ENCODE measurements at places on chromosomes 5 and 9.
A peak's percentile ranks its signal among the peaks of the same experiment; 100 is the strongest.

DNA sequence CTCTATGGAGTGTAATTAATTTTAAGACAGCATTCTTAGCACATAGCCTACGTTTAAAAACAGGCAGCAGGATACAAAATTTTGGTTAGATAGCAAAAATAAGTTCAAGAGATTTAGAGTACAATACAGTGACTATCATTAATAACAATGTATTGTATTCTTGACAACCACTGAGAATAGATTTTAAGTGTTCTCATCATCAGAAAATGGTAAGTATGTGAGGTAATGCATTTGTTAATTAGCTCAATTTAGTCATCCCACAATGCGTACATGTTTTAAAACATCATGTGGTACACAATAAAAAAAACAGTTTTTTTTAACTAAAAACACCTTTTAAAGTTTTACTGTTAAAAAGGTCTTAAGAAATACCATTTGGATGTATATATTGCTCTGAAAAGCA lies 94.2 kb downstream of the MUSK start:
- no peak for DNase-seq

- no peak for DNase-seq
Observed at GRCh38 chr5:138661291-138661960, 86.2 kb upstream of the HSPA9 start.

- no peak for DNase-seq
Observed at GRCh38 chr9:83434254-83434653, 103.9 kb downstream of the FRMD3 start.

GRCh38 chr5:83777856-83778255 lies 57.2 kb upstream of the HAPLN1 start:
- DNase-seq = no peak

DNA sequence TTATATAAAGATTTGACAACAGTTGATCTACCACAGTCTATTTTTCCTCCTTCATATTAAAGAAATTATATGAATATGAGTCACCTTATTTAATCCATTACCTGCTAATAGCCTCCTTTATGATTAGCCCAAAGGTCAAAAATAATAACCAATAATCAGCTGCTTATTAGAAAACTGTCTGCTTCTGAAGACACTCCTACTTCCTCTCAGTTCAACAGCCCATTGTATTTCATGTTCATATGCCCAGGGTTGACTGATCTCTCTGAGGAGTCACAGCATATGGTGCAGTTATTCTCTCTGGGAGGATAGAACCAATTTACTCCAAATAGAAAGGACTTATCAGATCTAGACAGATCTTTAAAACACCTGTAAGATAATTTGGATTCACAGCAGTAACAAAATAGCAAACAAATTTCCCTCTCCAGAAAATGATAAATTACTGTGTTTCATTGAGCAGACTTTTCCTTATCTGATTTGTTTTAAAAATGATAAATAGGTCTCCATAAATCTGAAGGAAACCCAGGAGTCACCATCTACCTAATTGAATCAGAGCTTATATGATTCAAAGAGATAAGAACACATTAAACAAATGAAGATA lies 180.4 kb upstream of the ITGA1 start:
- DNase-seq = no peak

DNA sequence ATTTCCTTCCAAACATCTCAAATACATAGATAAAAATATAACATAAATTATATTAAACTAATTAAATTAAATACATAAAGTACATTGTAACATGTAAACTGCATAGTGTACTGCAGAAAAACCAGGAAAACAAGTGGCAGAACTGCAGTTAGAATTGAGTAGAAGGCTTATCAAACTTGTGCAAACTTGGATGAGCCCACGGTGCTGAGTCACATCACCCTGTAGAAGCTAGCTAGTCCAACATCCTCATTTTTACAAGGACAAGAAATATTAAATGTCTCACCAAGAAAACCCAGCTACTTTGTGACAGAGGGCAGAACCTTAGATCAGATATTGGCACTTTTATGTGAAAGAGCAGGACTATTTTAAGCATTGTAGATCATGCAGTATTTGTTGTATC lies 807.9 kb upstream of the NUDT12 start:
- no peak for DNase-seq

DNA sequence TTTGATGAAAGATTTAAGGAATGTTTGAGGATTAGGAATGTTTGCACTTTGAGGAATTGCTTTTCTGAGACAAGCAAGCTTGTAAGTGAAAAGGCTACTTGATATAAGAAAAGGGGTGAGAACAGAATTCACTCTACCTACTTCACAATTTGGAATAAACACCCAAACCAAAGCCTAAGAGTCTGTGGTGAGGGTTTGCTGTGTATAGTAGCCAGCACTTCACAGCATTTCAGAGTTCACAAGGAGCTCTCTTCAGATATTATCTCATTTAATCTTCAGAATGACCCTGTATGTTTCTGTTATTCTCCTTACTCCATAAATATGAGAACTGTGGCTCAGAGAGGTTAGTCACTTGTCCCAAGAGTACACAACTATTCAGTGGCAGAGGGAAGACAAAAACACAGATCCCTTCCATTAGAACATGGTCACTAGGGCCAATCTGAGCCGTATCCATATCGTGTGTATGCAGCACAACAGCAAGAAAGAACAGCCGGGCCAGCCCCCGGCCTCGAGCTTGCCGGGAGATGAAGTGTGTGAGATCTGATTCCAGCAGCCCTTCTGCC lies 92.4 kb downstream of the FRMD3 start:
- DNase-seq = no peak

- DNase-seq = peak; percentile 9
Observed at GRCh38 chr5:160188141-160189015, 40.9 kb upstream of the FABP6 start.

GRCh38 chr9:96574455-96574854 lies 45.2 kb downstream of the CDC14B start:
- DNase-seq = no peak

- DNase-seq = no peak
Observed at GRCh38 chr9:124248066-124248465, 9.7 kb upstream of the NEK6 start.

DNA sequence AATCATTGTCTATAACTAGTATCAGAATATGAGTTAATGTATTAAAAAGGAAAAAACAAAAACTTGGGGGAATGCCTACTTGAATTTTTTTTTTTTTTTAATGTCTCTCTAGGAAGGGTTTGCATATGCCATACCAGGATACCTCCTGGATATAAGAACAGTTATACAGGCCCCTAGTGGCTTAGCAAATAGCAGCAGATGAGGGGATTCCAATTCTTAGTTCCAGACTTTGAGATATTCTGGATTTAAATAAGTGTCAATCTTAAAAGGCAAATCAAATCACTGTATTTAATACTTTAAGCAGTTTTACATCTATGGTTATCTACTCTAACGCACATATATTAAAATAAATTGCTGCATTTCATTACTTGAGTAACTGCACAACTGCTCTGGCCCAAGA lies 1055.5 kb upstream of the DMAC1 start:
- DNase-seq = no peak

- DNase-seq = no peak
Observed at GRCh38 chr5:43268188-43268820, 44.9 kb downstream of the HMGCS1 start.

- DNase-seq = no peak
Observed at GRCh38 chr9:25960178-25960577, 281.9 kb upstream of the TUSC1 start.

DNA sequence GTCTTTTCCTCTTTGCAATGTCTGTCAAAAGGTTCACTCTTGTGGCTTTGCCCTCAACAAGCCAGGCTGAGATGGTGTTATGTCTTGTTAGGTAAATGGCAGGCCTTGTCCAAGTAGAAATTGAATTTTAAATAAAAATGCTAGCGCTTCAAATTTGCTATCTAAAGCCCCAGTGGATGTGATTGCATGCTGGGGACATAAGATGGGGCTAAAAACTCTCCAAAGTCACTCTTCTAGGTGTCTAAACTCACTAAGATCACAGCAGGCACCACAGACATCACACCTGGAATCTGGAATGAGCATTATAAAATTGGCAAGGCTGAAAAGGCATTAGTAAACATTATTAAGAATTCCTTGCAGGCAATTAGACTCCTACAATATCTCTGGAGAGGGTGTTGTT lies 262.7 kb upstream of the CLINT1 start:
- no peak for DNase-seq

DNA sequence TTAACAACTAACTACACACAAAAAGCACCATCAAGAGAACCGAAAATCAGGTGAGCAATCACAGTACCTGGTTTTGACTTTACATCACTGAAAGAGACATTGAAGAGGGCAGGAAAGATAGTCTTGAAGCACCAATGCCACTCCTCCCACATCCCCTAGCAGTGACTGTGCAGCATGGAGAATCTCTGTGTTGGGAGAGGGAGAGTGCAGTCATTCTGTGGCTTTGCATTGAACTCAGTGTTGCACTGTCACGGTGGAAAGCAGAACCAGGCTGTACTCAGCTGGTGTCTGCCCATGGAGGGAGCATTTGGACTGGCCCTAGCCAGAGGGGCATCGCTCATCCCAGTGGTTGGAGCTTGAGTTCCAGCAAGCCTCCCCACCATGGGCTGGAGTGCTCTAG lies 40.4 kb downstream of the C5 start:
- no peak for DNase-seq

GRCh38 chr9:70101265-70101664 lies 57.6 kb downstream of the MAMDC2 start:
- no peak for DNase-seq

DNA sequence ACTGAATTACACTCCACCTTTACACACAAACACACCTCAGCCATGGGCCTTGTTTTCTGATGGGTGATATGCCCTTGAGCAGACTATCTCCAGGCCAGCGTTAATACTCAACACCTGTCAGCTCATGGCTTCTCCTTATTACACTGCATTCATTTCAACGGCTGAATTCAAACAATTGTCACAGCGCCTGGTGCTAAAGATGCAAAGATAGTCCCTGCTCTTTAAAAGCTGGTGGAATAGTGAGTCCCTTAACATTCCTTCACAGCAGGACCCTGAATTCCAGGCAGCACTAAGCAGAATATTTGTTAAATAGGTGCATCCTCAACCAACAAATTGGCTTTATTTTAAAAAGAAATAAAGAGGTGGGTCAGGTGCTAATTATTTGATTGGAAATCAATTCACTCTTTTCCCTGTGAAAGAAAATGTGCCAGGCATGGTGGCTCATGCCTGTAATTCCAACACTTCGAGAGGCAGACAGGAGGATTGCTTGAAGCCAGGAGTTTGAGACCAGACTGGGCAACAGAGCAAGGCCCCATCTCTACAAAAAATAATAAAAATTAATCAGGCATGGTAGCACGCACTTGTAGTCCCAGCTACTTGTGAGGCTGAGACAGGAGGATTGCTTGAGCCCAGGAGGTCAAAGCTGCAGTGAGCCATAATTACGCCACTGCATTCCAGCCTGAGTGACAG lies 155.7 kb upstream of the EFNA5 start:
- no peak for DNase-seq

- no peak for DNase-seq
Observed at GRCh38 chr5:165209101-165209727, 1703.8 kb downstream of the MAT2B start.

DNA sequence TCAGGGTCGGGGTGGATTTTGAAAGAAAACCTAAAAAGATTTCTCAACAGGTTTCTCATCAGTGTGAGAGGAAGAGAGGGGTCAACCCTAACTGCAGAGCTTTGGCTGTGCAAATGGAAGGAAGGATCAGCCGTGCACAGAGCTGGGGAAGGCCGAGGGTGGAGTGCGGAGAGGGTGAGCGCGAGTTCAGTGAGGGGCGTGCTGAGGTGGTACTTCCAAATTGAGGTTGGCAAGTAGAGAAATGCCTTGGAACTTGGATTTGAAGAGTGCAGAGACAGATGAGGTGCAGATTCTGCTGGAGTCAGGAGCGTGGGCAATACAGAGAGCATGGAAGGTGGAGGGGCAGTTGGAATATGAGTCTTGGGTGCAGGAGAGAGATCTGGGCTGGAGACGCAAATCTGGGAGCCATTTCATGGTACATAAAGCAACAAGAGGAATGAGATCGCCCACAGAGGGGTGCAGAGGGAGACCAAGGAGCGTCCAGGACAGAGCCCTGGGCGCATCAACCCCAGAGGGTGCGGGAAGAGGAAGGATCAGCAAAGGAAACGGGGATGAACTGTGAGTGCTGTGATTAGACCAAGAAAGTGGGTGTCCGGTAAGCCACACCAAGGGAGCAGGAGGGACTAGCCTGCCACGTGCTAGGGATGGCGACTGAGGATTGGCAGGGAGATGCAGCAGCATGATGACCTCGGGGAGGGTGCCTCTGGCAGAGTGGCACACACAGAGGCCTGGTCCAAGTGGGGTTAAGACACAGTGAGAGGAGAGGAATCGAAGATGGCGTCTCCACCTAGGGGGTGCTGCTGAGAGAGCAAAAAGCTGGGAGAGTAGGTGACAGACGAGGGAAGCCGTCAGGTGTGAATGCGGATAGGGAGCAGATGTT lies 105.8 kb downstream of the ADAMTS2 start:
- DNase-seq = no peak
